ENCODE measurements at places on chromosomes 12 and 14.
A peak's percentile ranks its signal among the peaks of the same experiment; 100 is the strongest.

- no peak for DNase-seq
Observed at GRCh38 chr12:92365836-92366235, 220.2 kb upstream of the BTG1 start.

GRCh38 chr12:66916189-66916588 lies 237.3 kb upstream of the GRIP1 start:
- no peak for DNase-seq

- DNase-seq = no peak
Observed at GRCh38 chr14:35553808-35554207, 19.8 kb downstream of the INSM2 start.

GRCh38 chr14:32565256-32565655 lies 236.2 kb downstream of the AKAP6 start:
- peak; percentile 17 for DNase-seq

- DNase-seq = no peak
Observed at GRCh38 chr14:34063470-34064164, 112.7 kb upstream of the EGLN3 start.
